ENCODE measurements at places on chromosomes 2 and 18.

- DNase-seq, result no peak
Measured at GRCh38 chr2:119552902-119553301, 8.7 kb downstream of the CFAP221 start.

DNA sequence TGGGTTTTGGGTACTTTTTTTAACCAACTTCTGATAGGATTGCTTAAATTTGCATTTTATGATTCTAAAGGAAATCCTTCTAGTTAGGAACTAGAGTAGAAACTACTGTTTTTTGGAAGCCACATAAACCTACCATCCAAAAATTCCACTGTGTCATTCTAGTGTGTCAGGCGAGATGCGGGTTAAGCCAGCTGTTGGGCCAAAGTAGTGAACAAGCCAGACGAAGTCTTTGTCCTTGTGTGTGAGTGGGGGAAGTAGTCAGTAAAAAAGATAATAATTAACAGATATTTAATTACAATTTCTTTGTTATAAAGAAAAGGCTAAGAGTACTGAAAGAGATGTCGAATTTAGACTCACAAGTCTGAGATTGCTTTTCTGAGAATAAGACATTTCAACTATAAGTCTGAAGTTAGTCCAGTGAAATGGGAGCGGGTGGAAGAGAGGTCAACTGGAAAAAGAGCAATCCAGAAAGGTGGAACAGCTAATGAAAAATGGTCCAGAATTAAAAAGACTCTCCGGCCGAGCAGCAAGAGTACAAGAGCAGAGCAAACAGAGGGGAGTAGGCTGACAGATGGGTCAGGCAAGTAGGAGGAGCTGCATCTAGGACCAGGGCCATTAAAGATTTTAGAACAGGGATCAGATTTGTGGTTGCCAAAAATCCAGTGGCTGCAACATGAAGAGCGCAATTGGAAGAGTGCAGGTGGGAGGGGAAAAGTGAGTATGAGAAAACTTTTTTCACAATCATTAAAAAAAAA, 1.5 kb downstream of the EPB41L5 start:
- DNase-seq, result no peak

GRCh38 chr2:9897331-9897737, 54.1 kb downstream of the TAF1B start:
- peak; percentile 96 for DNase-seq

GRCh38 chr2:8138525-8138922, 543.3 kb upstream of the ID2 start:
- no peak for DNase-seq

GRCh38 chr2:241121008-241121407, 18.9 kb upstream of the MTERF4 start:
- no peak for DNase-seq

GRCh38 chr2:44203542-44203941, 34.9 kb downstream of the PPM1B start:
- no peak for DNase-seq

DNA sequence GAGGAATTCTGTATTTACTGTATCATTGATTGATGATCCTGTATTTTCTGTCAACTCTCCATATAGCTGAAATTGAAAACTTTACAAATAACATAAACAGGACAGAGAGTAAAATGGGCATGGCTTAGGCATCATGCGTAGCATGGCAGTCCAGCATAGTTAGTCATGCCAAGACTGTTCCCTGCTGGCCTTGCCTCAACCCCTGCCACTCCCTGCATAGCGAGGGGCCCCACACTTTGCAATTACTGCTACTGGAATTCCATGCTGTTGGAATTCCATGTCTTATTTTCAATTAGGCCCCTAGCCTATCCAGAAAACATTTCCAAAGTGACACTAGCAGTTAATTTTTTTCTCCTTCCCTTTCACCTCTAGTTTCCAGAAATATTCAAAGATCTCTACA, 15.1 kb upstream of the SOX11 start:
- no peak for DNase-seq

- DNase-seq, result no peak
Measured at GRCh38 chr2:206154197-206154596, 5.0 kb downstream of the NDUFS1 start.

- DNase-seq, result no peak
Measured at GRCh38 chr2:127233710-127234109, 13.6 kb upstream of the CYP27C1 start.

All from fibroblast of skin of abdomen (primary cell).